ENCODE measurements at places on chromosomes 7 and 10. TPM values are rescaled to one million over a fixed set of nuclear protein-coding genes. Genes with fewer than 3 reads are reported as not detected.

Gene PRRT4
- total RNA-seq = 0.38 TPM

Gene ADCY1
- 1.9 TPM for total RNA-seq

Gene BAG3
- total RNA-seq = 54.9 TPM

Gene HOXA3
- total RNA-seq = 4.6 TPM

Gene WNT16
- total RNA-seq = 0.29 TPM

Gene ACTL6B
- not detected for total RNA-seq

Gene AGAP5
- total RNA-seq = 7.9 TPM

Gene NUTM2E
- total RNA-seq = under 0.01 TPM

Gene SPDYE9
- not detected for total RNA-seq

Gene CLCN1
- 0.13 TPM for total RNA-seq

Gene PLOD3
- 2.5 TPM for total RNA-seq
